ENCODE measurements at places on chromosomes 16 and 17. TPM values are rescaled to one million over a fixed set of nuclear protein-coding genes. Genes with fewer than 3 reads are reported as not detected.

- DNase-seq = no peak
Observed at GRCh38 chr16:15621889-15622288, 21.1 kb downstream of the MARF1 start.

Gene KRT27
- 2.0 TPM for total RNA-seq

Gene GRAPL
- 2.3 TPM for total RNA-seq

GRCh38 chr16:27364493-27365141, 37.4 kb upstream of the IL21R start:
- DNase-seq = no peak

DNA sequence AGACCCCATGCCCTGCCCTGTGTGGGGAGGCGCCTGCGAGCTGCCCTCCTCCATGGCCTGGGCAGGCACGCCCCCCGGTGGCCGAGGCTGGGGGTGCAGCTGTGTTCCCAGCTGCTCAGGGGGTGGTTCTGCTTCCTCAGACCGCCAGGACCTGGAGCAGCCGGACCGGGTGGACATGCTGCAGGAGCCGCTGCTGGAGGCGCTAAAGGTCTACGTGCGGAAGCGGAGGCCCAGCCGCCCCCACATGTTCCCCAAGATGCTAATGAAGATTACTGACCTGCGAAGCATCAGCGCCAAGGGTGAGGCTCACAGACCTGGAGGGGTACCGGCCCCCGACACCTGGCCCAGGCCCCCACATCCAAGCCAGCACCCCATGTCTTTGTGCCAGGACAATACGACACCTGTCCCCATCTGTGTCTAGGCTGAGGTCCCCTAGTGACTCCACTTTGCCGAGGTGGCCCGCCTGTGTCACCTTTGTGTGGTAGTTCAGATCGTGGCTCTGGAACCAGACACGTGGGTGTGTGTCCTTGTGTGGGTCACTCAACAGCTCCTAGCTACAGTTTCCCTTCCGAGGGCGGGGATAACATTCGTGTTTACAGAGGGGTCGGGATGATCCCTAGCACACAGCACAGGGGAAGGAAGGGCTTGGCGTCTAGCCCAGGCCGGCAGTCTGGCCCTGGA, 9.3 kb downstream of the GJD3 start:
- DNase-seq = peak; percentile 75

Gene SLFN12
- total RNA-seq = 15.5 TPM

DNA sequence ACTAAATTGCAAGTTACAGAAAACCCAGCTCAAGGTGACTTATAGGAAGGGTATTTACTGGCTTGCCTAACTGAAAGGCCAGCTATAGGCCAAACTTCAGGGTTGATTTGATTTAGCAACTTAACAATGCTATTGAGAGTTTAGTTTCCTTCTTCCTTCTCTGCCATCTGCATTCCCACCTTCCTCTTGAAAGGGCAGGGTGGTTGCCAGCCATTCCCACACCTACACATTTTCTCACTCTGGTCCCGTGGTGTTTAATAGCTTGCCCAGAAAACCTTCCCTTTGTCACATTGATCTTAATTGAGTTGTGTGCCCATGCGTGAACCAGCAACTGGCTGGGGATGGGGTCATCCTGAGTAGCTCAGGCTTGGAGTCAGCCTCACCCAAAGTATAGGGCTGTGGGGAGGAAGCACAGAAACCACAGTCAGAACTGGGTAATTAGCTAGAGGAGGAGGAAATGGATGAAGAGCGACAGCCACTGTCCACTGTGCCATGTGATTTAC, 194.7 kb downstream of the SPECC1 start:
- DNase-seq = no peak

GRCh38 chr17:31391496-31391949, at the start of gene RAB11FIP4:
RAB11FIP4 (plus strand) TSS chr17:31391675; CDS start chr17:31391853, 178 bp downstream.
- no peak for DNase-seq

- no peak for DNase-seq
Observed at GRCh38 chr16:84119368-84119767, 2.6 kb upstream of the MBTPS1 start.

GRCh38 chr16:23563186-23563585, 5.7 kb downstream of the UBFD1 start:
- no peak for DNase-seq

DNA sequence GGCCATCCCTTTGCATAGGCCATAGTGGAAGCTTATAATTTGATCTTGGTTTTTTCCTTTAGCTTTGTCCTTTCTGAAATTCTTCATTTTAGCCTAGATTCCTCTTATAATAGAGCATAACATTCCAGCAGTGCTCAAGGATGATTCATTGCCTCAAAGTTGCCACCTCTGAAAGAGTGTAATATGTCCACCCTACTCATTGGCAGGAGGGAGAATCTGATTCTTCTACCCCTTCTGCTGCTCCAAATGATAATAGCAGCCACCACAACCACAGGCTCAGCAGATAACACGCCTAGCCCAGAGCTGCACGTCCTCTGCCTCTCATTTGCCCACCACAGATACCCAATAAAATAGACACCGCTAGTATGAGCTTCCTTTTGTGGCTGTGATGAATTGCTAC, 337.4 kb upstream of the HSBP1 start:
- DNase-seq = no peak

DNA sequence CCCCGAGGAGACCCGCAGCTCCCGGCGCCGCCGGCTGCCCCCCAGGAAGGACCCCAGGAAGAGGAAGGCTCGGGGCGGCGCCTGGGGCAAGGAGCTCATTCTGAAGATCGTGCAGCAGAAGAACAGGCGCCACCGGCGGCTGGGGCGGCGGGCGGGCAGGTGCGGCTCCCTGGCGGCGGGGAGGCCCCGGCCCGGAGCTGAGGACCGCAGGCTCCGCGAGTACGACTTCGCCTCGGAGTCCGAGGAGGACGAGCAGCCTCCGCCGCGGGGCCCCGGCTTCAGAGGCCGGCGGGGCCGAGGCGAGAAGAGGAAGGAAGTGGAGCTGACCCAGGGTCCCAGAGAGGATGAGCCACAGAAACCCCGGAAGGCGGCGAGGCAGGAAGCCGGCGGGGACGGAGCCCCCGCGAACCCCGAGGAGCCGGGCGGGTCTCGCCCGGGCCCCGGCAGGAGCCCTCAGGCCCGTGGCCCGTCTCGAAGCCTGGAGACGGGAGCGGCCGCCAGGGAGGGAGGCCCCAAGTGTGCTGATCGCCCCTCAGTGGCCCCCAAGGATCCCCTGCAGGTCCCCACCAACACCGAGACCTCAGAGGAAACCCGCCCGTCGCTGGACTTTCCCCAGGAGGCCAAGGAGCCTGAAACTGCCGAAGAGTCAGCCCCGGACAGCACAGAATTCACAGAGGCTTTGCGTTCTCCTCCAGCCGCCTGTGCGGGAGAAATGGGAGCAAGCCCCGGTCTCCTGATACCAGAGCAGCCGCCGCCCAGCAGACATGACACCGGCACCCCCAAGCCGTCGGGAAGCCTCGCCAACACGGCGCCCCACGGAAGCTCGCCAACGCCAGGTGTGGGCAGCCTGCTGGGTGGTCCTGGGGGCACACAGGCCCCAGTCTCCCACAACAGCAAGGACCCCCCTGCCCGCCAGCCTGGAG, 22.3 kb upstream of the ZFPM1 start:
- DNase-seq = no peak

Gene OTOP2
- not detected for total RNA-seq

GRCh38 chr16:78552716-78553115, 453.3 kb downstream of the WWOX start:
- no peak for DNase-seq

DNA sequence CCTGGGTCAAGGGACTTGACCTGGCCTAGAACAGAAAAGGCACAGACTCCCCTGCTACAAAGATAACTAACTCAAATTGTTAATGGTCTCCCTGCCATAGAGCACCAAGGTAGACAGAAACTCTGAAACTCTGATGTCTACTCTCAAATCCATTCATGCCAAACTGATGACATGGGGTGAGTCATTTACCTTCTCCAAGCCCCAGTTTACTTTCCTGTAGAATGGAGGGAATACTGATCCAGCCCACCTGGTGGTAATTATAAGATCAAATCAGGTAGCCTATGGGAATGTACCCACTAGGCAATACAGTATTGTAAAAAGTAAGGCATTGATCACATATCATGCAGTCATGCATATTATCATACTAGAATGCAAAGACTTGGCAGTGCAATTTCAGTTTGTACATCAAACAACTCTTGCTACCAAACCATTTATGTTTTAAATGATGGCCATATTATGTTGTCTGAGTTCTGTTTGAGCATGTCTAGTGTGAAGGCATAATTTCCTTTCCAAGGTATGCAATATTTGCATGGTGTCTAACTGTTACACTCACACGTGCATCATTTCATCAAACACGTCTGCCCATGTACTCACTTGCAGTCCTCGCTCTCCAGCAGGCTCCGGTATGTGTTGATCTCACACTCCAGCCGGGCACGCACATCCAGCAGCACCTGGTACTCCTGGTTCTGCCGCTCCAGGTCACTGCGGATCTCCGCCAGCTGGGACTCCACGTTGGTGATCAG, 3.0 kb downstream of the KRT31 start:
- DNase-seq = no peak

Gene GCGR
- not detected for total RNA-seq

Gene FSCN2
- 4.2 TPM for total RNA-seq

GRCh38 chr17:82633343-82633742, 14.9 kb downstream of the WDR45B start:
- DNase-seq = no peak

- no peak for DNase-seq
Observed at GRCh38 chr16:4909825-4910224, 27.1 kb downstream of the PPL start.

Gene NACA2
- total RNA-seq = not detected

DNA sequence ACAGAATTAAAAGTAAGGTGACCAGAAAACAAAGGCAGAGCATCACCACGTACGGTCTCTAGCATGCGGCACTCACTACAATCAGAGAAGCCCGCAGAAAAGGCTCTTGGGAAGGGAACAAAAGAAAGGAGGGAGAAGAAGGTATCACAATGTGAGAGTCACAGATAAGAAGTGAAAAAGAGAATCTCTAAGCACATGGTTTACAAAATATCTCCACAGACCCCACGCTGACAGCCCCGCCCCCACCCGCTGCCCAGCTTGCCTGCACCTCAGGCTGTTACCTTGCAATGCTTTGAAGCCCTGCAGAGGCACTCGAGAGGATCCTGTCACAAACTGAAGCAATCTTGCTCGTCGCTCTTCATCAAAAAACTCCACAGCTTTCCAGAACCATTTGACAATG, 40.5 kb downstream of the CEP95 start:
- DNase-seq = no peak

Gene OR1A1
- total RNA-seq = not detected

DNA sequence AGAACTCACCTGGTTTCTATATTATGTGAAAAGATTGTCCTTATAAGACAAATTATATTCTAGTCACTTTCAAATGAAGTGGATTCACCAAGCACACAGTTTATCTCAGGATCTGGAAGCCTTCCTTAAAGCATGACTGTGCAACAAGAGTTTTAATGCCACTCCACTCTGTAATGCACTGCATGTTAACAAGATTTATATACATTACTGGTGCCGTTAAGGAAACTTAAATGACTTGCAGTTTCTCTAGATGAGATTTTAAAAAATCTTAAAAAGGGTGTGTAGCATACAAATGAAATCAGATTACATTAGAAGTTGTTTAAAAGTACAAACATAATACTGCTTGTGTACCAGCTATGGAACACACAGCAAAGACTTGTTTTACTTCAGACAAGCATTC, 150.8 kb downstream of the SNX11 start:
- DNase-seq = no peak

GRCh38 chr17:76733618-76733957, 3.5 kb downstream of the SRSF2 start:
- no peak for DNase-seq

DNA sequence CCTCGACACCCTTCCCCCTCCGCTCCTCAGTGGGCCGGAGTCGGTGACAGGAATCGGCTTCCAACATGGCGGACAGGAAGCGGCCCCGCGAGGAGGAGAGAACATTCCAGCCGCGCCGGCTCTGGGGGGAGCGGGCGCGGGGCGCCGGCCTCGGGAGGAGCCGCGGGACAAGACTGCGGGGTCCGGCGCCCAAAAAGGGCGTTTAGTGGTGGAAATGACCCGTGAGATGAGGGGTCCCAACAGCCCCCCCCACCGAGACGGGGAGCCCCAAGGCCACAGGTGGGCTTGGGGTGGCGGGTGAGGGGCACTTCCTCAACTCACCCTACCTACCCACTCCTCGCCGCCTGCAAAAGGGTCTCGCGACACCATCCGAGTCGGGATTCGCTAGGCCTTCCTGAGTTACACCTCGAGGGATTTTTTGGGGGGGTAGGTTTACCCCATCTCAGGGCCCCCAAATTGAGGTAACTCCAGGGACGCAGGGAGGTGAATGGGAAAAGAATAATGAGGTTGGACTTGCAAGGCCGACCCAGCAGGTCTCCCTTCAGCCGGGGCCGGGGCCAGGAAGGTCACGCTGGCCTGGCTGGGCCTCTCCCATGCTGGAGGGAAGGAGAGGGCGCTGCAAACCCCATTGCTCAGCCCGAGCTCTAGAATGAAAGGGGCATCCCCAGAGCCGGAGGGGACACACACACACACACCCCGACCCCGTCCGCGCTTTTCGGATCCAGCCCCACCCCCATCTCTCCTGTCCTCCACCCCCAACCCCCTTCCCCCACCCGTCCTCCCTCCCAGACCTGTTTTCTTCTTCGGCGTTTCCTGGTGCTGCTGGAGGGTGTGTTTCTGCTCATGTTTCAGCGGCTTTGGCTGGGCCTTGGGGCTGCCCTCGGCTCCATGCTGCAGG, 707 bp downstream of the NUFIP2 start:
- peak; percentile 67 for DNase-seq

- DNase-seq = no peak
Observed at GRCh38 chr16:22624038-22624799, 113.5 kb downstream of the NPIPB5 start.

GRCh38 chr17:78767806-78768205, 14.3 kb downstream of the CYTH1 start:
- no peak for DNase-seq

- no peak for DNase-seq
Observed at GRCh38 chr17:13569398-13570123, 32.2 kb downstream of the HS3ST3A1 start.

Gene TSR1
- total RNA-seq = 36.9 TPM

- DNase-seq = no peak
Observed at GRCh38 chr17:70394473-70395232, 225.3 kb downstream of the KCNJ2 start.

Gene CKLF
- 34.0 TPM for total RNA-seq

DNA sequence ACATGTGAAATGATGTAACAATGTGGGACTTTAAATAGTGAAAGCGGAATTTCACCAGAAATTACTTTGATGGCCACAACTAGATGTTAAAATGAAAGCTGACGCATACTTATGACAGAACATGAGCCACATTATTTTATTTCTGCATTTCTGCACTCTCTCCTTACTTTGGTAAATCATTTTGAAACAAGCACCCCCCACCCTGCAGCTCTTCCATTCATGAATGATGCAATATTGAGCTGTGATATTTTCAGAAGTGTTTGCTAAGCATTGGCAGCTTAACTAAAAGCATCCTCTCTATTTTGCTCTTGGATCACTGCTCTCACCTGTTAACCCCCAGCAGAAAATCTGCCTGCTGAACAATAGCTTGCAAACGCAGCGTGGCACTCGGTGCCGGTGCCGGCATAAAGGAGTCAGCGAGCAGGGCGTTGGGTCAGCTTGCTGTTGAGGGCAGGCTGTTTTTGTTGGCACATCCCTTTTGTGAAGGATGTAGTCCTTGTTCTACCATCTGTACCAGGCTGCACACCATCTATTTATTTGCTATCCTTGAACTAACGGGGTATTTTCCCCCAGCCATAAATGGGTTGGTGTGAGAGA, 30.8 kb upstream of the CBLN1 start:
- no peak for DNase-seq

Gene NAGLU
- total RNA-seq = 33.1 TPM

GRCh38 chr16:49876716-49877129, 20.8 kb upstream of the ZNF423 start:
- peak; percentile 67 for DNase-seq

- no peak for DNase-seq
Observed at GRCh38 chr17:76419576-76420260, 33.2 kb downstream of the UBE2O start.

Gene GGNBP2
- 109 TPM for total RNA-seq
